SHP77 (cell line): ENCODE measurements at places on chromosomes 16 and 17.

DNA sequence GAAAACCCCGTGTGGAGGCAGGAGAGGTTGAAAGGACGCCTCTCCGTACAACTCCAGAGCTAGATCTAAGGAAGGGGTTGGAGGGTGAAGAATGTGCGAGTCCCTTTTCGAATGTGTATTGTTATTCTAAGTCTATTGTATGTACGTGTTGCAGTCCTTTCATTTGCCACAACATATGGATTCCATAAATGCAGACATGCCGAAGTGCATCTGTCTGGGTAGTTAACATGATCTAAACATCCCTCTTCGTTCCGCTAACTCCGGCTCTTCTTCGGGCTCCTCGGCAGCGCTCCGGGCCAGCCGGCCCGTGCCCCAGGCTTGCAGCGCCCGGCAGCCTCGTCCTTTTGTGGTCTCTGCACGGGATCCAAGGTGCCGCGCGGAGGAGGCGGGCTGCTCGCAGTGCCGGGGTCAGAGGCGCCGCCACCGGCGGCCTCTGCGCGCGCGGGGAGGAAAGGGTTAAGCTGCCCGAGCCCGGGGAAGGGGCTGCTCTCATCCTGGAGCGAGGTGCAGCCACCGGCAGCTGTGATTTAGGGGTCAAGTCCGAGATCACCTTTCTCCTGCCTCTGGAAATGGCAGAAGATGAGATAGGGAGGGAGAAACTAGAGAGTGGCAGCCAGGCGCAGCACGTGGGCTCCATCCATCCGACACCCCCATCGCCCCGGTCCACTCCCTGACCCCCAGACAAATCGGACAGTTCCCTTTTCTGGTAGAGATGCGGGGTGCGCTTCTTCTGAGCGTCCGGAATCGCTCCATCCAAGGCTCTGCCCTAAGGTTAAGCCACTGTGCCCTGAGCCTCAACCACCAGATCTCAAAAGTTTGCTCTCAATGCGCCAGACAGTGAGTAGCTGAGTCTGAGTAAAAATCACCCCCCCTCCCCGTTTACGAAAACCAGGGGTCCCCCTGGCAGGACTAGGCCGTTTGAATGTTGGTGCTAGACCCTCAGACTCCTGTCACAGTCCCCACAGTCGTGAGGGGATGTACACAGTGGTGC, 15.1 kb upstream of the ZFHX3 start:
- DNase-seq = no peak

GRCh38 chr17:74431568-74432423, at the start of gene GPRC5C:
Gene GPRC5C, plus strand, starts transcription at chr17:74432088. Its CDS starts 7,689 bp downstream, at chr17:74439777.
- DNase-seq = peak; percentile 85

DNA sequence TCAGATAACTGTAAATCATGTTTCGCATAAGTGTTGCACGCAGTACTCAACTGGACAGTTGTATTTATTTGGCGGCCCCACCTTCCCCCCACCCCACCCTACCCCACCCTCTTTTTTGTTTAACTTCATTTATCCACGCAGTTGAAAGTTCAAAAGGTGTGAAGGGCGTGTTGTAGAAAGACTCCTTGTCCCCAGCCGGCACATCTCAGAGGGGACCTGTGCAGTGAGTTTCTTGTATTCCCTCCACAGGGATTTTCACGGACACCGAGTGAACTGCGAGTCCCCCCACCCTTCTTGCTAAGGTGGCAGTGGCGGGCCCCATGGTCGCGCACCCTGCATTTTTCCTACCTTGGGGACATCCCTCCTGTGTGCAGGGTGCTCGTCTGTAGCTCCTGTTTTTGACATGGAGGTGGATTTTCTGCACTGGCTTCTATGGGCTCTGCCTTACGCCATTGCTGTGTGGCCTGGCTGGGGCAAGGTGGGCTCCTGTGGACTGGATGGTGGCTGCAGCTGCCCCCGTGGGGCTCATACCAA, 36.2 kb downstream of the ADCY7 start:
- no peak for DNase-seq

DNA sequence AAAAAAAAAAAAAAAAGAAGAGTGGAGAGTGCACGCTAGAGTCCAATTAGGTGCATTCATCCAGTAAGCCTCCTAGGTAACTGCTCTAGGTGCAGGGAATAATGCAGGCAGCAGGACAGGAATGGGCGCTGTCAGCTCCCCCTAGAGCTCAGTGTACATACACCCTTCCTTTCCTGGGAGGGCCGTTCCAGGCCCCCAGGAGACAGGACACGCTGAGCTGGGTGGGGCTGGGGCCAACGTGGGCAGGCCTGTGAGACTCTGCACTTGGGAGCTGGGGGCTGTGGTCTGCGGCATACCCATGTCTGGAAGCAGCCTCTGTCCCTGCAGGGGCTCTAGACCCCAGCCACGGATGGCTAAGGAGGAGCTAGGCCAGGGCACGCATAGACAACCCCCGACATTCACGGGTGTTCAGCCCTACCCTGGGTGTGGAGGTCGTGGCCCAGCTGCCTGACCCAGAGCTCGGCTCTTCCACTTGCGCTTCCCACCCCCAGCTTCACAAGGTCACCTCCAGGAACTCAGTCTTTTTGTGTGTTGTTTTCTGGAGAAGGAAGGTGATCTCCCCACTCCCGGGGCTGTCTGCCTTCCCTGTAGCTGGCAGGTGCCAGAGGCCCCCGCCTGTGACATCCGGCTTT, 1.0 kb upstream of the ANTKMT start:
- no peak for DNase-seq

DNA sequence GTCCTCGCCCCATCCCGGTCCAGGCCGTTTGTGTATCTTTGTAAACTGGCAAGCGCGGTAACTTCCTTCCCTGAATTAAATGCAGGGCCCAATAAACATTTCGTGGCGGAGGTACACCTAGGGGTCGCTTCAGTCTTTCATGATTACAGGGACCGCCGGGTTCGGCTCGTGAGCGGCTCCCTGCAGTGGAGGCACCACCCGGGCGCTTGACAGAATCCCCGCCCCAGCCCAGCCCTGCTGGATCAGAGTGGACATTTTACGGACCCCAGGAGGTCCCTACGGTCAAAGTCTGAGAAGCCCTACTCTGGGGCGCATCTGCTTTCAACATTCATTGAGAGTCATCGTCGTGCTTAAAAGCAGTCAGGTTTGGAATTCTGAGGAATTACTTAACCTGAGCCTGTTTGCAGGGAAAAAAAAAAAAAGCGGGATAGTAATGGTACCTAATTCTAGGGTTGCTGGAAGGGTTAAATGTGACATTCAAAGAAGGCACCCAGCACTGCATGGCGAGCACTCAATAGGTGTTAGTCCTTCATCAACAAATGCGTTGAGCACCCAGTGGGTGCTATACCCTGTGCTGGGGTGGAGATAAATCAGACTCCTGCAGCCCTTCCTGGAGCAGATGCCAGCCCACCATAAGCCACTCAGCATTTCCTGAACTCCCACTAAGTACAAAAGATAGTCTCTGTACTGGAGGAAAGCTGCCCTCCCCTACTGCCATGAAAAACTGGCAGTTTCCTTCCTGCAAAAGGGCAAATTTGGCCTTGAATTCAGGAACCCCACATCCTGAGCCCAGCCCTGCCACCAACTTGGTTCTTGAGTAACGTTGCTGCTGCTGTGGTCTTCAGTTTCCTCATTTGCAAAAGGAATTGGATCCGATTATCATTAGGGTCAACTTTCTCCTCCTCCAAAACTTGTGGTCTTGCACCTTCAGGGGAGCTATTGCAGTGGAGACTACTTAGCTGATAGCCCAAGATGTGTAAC, 658 bp upstream of the DUSP3 start:
- peak; percentile 33 for DNase-seq

DNA sequence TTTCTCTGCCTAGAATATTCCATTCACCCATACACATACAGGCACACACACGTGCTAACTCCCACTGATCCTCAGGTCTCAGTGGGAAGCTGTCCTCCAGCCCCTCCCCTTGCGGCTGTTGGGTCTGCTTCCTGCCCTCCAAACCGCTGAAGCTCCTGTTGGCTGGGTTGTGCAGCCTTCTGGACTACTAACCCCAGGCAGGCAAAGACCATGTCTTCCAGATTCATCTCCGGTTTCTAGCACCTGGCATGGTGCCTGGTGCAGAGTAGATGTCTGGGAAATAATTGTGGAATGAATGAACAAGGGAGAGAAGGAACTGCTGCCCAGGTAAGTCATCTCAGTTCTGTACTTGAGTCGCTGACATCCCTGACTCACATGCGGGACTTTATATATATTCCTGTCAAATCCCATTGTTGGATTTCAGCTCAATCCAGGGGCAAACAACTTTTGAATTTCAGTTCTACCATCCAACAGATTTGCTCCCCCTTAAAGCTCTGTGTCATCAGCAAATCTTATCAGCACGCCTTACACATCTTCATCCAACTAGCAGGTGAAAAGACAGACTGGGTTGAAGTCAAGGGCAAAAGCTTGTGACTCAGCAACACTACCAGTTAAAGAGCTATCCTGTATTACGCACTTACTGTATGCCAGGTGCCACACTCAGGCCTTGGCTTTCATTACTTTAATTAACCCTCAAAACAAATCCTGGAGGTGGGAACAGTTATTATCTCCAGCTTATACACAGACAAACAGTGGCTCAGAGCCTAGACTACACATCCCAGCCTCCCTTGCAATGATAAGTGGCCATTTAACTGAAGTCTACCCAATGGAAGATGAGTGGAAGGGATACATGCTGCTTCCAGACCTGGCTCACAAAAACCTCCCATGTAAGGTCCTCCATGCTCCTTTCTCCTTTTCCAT, 51.1 kb downstream of the SRCIN1 start:
- DNase-seq = peak; percentile 52

DNA sequence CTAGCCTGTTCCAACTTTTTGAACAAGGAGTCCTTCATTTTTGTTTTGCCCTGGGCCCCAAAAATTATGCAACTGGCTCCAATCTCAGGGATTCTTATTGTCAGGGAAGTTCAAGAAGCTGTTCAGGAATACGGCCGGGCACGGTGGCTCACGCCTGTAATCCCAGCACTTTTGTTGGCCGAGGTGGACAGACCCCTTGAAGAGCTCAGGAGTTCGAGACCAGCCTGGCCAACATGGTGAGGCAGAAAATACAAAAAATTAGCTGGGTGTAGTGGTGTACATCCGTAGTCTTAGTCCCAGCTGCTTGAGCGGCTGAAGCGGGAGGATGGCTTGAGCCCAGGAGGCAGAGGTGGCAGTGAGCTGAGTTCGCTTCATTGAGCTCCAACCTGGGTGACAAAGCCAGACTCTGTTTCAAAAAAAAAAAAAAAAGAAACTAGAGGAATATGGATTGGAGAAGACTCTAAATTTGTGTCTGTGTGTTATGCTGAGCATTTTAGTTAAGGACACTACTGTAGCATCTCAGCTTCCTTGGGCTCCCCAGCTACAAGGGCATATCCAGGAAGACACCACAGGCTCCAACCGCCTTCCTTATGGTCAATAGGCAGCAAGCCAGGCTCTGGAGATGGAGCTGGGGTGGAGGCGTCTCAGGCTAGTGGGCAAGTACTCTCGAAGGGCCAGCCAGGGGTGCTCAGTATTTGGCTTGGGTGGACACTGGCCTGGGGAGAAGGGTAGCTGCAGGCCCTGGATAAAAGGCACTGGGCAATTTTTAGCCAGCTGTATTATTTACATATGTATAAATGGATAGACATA, 56.8 kb upstream of the CREBBP start:
- no peak for DNase-seq

- DNase-seq = no peak
These were observed 72.4 kb downstream of the ERCC4 start for GRCh38 chr16:13992322-13992721.

DNA sequence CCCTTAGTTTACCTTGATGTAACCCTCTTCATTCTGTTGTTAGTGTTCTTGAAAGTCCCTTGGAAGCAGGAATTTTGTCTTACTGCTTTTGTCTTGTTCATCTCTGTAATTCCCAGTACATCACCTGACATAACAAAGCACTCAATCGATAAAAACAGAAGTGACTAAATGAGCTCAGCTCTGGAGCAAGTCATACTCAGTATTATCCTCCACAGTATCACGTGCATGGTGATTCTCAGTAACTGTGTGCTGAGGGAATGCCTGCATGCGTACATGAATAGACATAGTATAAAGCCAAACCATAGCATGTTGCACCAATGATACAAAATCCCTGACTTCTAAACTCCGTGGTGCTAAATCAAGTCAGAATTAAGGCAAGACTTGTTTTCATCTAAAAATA, 7.2 kb downstream of the KRT38 start:
- no peak for DNase-seq

GRCh38 chr16:81936209-81937000, 74.9 kb downstream of the SDR42E1 start:
- no peak for DNase-seq

DNA sequence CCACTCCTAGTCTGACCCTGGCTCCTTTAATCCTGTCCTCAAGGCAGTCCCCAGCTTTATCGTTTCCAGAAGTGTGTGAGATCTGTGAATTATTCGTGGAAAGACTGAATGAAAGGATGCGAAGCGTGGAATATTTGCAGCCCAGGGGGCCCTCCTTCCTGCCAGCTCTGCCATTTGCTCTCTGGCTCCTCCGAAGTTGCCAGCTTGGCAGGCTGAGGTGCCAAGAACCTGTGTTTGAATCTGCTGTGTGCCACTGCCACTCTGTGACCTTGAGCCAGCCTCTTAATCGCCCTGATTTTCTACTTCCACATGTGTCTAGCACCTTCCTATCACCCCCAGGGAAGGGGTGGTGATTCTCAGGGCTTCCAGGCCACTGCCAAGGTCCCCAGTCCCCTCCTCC, 10.8 kb downstream of the TBKBP1 start:
- DNase-seq = no peak

- no peak for DNase-seq
These were observed 68.8 kb downstream of the RMI2 start for GRCh38 chr16:11413907-11414595.

DNA sequence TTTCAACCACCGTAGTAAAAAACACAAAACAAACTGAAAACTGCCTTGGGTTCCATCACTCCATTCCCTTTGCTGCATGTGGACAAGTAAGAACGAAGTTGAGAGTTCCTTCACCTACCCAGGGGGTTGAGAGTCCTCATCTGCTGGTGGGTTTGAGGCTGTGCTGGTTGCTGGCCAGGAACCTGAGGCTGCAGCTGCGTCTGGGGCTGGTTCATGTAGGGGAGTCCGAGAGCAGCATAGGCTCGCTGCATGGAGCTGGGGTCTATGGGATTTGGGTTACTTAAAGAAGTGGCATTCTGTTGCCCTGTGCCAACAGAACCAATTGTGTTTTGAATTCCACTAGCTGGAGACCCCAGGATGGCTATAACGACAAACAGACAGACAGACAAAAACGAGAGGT, 65.2 kb upstream of the TRAP1 start:
- no peak for DNase-seq
